ENCODE measurements at places on chromosomes 4 and X. TPM values are rescaled to one million over a fixed set of nuclear protein-coding genes. Genes with fewer than 3 reads are reported as not detected.

DNA sequence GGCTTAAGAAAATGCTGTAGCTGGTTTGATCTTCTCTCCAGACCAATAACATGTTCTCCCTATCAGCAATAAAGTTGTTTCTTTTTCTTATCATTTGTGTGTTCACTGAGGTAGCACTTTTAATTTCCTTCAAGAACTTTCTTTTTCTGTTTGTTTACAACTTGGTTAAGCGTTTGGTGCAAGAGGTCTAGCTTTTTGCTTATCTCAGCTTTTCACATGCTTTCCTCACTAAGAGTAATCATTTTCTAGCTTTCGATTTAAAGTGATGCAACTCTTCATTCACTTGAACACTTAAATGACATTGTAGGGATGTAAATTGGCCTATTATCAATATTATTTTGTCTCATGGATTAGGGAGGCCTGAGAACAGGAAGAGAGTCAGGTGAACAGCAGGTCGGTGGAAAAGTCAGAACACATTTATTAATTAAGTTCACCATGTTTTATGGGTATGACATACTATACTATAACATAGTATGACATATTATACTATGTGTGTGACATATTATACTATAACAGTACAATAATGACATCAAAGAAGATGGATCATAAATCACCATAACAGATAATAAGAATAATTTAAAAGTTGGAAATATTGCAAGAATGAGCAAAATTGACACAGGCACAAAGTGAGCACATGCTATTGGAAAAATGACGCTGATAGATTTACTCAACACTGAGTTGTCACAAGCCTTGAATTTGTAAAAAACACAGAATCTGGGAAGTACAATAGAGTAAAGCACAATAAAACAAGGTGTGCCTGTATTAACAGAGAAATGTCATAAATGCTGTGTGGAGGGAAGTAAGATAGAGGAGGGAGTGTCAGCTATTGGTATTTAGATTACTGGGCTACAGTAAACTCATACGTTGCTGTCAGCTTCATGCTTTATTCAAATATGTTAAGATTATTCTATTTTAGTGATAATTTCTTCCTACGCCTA, 218.6 kb upstream of the SLC7A11 start:
- no peak for DNase-seq
- no peak overlapping the region for H3K27ac ChIP-seq
- H3K27me3 ChIP-seq = peaks cover 5% of the 10 kb centered on the region

DNA sequence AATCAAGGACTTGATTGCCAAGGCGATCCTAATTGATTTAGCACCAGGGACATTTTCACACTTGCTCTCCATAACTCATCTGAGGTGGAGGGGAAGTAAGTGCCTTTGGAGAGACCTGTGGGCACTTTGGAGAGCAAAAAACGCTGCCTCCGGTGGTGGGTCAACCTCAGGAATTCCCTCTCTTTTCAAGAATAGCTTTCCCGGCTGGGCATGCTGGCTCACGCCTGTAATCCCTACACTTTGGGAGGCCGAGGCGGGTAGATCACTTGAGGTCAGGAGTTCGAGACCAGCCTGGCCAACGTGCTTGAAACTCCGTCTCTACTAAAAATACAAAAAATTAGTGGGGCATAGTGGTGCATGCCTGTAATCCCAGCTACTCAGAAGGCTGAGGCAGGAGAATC, 49.2 kb downstream of the PRPS1 start:
- H3K27ac ChIP-seq = peak overlapping the region; percentile 98
- peak overlapping the region; percentile 90 for H3K4me3 ChIP-seq
- peaks cover 46% of the 10 kb centered on the region for H3K4me1 ChIP-seq
- peaks cover 4% of the 10 kb centered on the region for H3K36me3 ChIP-seq
- H3K27me3 ChIP-seq = no peaks in the 10 kb centered on the region
- DNase-seq = no peak

DNA sequence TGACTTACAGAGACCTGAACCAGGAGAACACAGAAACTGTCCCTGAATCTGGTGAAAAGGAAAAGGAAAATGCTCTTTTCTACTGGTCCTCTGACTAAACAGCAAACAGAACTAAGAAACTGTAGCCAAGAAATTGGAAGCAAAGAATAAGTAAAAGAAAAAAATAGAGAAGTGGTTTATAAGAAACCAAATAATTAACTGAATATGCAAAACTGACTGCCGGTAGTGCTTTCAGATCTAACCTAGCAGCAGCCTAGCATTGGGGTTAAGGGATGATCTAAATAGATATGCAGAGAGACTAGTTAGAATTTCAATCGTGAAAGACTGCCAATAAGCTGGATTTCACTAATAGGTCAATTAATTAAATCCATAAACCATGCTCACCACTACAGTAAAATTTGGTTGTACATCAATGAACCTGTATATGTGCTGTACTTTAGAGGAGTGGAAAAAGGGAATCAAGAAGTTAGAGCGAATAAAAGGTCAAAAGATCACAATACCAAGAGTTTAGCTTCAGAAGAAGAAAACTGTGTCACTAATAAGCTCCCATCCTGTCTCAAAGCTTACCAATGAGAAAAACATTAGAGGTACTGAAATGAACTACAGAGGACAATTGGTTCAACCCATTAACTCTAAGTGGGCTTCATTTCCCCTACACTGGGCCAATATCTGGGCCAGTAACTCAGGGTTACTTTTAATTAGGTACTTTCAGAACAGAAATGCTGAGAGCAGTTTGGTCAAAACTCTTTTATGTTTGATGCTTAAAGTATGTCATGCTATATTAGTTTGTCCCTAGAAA, 53.6 kb downstream of the KLHL13 start:
- no peak overlapping the region for H3K4me3 ChIP-seq
- no peaks in the 10 kb centered on the region for H3K36me3 ChIP-seq
- no peaks in the 10 kb centered on the region for H3K4me1 ChIP-seq
- H3K27me3 ChIP-seq = no peaks in the 10 kb centered on the region
- no peak for DNase-seq
- no peak overlapping the region for H3K27ac ChIP-seq

Gene HELT
- not detected for total RNA-seq

DNA sequence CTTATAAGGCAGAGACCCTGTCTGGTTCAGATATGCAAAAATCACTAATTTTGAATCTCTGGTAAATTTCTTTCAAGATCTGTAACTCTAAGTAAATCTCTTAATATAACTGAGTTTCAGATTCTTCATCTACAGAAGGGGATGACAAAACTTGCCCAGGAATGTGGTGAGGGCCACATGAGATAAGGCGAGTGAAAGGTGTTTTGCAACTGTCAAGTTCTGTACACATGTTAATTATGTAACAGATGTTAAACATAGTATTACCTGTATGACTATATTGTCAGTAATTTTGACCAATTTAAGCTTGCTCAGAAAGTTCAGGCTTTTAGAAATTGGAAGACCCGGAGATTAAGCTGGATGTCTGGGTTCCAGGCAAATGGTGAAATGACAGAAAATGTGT, 549 bp upstream of the GLRB start:
- DNase-seq = no peak
- H3K4me3 ChIP-seq = no peak overlapping the region
- no peaks in the 10 kb centered on the region for H3K4me1 ChIP-seq
- H3K36me3 ChIP-seq = no peaks in the 10 kb centered on the region
- no peak overlapping the region for H3K27ac ChIP-seq
- peaks cover 37% of the 10 kb centered on the region for H3K27me3 ChIP-seq

DNA sequence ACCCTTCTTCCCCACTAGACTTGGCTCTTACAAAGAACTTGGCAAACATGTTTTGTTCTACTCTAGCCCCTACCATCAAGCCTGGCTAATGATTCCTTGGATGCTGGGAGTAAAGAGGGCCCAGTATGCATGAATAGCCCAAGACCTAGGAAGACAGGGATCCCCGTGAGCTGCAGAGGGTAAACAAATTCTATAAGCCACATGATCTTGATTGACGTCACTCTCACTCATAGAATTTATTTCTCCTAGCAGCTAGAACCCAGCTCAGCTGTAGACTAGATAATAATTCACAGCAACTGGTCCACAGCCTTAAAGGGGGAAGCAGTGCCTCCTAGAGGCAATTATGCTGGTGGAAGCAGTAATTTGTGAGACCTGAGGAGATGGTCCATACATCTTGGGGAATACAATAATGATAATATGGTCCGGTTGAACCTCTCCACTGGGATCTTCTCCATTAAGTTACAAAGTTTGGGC, 16.1 kb upstream of the USO1 start:
- H3K4me3 ChIP-seq = no peak overlapping the region
- DNase-seq = peak; percentile 44
- H3K27ac ChIP-seq = peak overlapping the region; percentile 61
- no peaks in the 10 kb centered on the region for H3K36me3 ChIP-seq
- no peaks in the 10 kb centered on the region for H3K27me3 ChIP-seq

- H3K4me3 ChIP-seq = no peak overlapping the region
- H3K27me3 ChIP-seq = peaks cover 10% of the 10 kb centered on the region
- peaks cover 11% of the 10 kb centered on the region for H3K4me1 ChIP-seq
- DNase-seq = no peak
These were observed 61.2 kb upstream of the DAPP1 start for GRCh38 chr4:99755223-99755944.

GRCh38 chr4:110961066-110961465, 338.2 kb upstream of the PITX2 start:
- no peak overlapping the region for H3K27ac ChIP-seq
- H3K4me1 ChIP-seq = no peaks in the 10 kb centered on the region
- no peak overlapping the region for H3K4me3 ChIP-seq
- DNase-seq = no peak
- no peaks in the 10 kb centered on the region for H3K27me3 ChIP-seq

Gene DIAPH2
- 5.5 TPM for total RNA-seq

Gene RPGR
- 10.0 TPM for total RNA-seq

- H3K27ac ChIP-seq = no peak overlapping the region
- peaks cover 12% of the 10 kb centered on the region for H3K4me1 ChIP-seq
- peaks cover 23% of the 10 kb centered on the region for H3K36me3 ChIP-seq
- H3K27me3 ChIP-seq = no peaks in the 10 kb centered on the region
- no peak for DNase-seq
These were observed 12.2 kb downstream of the SRD5A3 start for GRCh38 chr4:55358246-55358645.

GRCh38 chr4:32826169-32826568, 2106.0 kb downstream of the PCDH7 start:
- no peak for DNase-seq
- H3K36me3 ChIP-seq = no peaks in the 10 kb centered on the region
- no peak overlapping the region for H3K4me3 ChIP-seq

Gene CYTL1
- total RNA-seq = not detected

Gene TLR10
- 0.26 TPM for total RNA-seq

Gene SSX3
- total RNA-seq = not detected

- DNase-seq = no peak
- no peak overlapping the region for H3K4me3 ChIP-seq
- no peaks in the 10 kb centered on the region for H3K4me1 ChIP-seq
These were observed 14.2 kb downstream of the ATOH1 start for GRCh38 chr4:93842601-93843252.

Data from activated naive CD8-positive, alpha-beta T cell treated with anti-CD3 and anti-CD28 coated beads for 36 hours (primary cell).